Sigmoid colon (tissue), 7 donors: ENCODE measurements at places on chromosomes 1 and 21. TPM values are rescaled to one million over a fixed set of nuclear protein-coding genes. Genes with fewer than 3 reads are reported as not detected.

DNA sequence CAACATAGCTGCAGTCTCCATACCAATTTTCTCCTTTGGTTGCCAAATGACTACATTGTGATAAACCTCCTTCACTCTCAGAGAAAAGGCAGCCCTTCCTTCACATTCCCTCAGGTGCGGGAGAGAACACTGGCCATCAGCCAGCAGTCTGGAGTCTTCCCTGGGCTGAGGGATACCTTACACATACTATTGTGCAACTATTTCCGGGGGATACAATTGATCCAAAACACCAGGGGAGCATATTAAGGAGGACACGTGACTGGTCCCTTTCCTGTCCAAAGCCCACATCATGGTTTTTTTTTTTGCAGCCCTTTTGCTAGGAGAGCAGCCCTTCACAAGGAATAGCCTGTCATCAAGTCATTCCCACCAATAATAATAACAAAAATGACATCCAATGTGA, 172.1 kb upstream of the ZRANB2 start:
- H3K4me1 ChIP-seq, result no peaks in the 10 kb centered on the region
- no peaks in the 10 kb centered on the region for H3K27me3 ChIP-seq
- no peak for DNase-seq
- no peak overlapping the region for H3K27ac ChIP-seq

GRCh38 chr1:48684381-48684780, 92.3 kb downstream of the BEND5 start:
- H3K4me1 ChIP-seq, result no peaks in the 10 kb centered on the region
- no peak overlapping the region for H3K27ac ChIP-seq
- no peaks in the 10 kb centered on the region for H3K27me3 ChIP-seq
- no peak overlapping the region for H3K4me3 ChIP-seq
- H3K36me3 ChIP-seq, result no peaks in the 10 kb centered on the region

The TEX38 gene
- not detected for total RNA-seq

The LRRC53 gene
- not detected for total RNA-seq

The PYHIN1 gene
- total RNA-seq, result 0.36 TPM

The TMEM269 gene
- not detected for total RNA-seq
